ENCODE measurements at places on chromosomes 4 and X.

GRCh38 chr4:174999407-174999806 is 81.2 kb downstream of the ADAM29 start:
- DNase-seq = no peak

- no peak for DNase-seq
These were observed 71.0 kb upstream of the AFAP1 start for GRCh38 chr4:8010618-8011017.

DNA sequence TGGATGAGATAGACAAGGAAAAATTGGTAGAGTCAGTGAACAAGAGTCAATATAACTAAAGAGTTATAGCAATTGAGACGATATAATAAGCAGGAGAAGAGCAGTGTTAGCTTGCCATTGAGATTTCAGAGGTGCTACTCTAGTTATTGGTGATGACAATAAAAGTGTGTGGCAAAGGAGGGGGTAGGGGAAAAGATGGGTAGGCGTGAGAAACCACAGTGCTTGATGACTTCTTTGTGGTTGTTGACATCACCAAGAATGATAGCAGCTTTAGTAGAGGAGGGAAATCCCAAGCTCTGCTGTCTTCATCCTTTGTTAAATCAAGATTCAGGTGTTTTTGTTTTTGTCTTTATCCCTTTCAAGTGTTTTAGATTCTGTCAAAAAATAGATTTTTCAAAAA is 179.9 kb upstream of the PPP3CA start:
- DNase-seq = peak; percentile 50

DNA sequence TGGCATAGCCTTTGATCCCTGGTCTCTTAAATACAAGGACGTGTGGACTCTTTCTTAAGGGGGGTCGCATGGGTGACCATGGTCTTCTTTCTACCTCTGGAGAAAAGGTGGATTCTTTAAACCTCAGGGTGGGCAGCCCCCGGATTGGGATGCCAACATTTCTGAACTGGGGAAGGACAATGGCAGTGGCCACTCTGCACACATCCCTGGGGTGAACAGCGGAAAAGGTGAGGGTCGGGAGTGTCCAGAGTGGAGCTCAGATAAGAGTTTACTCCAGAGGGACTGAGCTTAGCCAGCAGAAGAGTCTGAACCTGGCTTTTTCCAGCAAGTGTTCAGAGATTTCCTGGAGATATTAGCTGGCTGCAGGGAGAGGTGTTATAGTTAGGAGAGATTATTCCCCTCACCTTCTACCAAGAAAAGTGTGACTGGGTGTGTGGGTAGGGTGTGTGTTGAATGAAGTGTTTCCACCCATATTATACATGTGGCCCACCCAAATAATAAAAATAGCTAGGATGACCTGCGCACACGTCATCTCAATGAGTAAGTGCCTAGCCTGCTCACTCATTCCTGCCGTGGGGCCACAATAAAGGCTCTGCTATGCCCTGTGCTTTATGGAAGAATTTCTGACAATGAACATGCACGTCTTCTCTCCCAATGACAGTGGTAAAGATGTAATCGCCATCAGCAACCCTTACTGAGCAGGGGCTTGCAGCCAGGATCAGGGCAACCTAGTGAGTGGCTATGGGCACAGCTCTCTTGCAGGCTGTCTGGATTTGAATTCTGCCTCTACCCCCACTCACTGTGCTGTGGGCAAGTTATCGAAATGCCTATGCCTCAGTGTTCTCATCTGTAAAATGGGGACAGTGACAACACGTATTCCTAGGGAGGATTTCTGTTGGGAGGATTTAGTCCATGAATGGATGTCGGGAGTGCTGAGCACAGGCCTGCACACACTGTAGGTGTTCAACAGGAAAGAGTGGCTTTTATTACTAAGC is 76.6 kb downstream of the SLC2A9 start:
- no peak for DNase-seq

- DNase-seq = no peak
These were observed 444 bp upstream of the APBB2 start for GRCh38 chr4:41214825-41215146.

DNA sequence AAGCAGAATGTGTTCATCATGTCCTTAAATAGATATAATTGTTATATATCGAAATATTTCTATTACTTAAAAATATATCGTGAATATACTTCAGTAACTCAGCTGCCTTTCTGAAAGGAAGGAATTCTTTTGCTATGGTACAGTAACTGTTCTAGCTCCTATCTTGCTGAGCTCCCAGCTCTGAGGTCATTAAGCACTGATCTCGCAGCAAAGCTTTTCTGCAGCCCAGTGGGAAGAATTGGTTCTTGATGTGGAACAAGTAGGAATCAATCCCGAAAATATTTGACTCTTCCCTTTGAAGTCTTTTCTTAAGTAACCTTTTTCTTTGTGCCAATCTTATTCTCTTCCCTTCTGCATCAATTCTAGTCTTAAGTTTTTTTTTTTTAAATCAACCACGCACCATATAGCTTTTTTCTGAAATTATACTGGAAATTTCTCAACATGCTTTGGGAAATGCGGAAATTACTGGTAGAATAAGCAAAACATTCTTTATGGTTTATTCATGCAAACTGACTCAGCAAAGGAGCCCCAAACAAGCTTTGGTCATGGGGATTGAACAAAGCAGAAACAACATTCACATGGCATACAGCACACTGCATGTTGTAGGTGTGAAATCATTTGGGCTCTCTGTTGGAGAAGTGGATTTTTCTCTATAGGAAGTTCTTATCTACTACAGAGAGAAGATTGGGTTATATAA is 428.9 kb upstream of the GNPDA2 start:
- DNase-seq = no peak

DNA sequence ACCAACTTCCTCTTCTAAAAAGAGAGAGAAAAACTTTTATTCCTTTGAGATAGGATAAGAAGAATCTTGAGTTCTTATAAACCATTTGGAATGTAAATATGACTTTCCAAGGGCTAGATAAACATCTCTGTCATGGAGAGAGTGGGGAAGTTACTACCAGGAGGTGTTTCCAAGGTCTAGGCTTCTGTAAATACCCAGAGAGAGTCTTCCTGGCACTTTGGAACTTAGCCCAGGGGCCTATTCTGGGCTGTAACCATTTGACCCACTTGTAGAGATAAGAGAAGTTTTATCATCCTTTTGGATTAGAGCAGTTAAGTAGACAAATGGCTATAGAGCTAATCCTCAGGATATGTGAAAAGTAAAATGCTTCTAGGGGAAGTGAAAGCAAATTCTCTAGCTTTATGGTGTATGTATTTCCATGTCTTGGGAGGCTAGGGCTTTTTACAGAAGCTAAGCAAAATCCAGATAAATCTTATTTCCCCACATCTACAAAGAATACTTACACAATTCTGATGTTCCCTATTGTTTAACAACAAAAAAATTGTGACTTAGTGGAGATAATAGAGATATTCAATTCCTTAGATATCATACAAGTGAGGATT is 51.1 kb downstream of the MCUB start:
- DNase-seq = no peak

DNA sequence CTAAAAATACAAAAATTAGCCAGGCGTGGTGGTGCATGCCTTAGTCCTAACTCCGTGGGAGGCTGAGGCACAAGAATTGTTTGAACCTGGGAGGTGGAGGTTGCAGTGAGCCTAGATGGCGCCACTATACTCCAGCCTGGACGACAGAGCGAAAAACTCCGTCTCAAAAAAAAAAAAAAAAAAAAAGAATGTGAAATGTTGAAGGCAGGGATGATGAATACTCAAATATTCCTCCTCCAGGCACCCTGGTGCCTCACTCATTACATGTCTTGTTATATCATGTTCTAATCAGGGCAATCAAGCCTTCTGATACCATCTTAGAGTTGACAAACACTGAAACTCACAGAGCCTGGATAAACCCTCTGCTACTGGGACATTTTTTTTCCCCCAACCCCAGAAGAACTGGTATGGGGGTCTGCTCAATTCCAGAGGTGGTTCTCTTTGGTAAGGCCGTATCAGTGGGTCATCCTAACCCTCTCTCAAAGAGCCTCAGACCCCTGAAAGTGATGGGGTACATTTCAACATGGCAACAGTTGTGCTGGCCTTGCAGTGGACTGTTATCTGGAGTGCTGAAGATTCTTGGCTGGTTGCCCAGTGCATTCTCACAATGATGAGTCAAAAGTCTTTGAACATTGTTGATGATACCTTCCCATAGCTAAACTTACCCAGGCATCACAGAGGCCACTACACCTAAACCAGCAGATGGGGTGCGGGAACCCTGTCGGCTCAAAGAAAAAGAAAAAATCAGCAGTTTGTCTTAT is 2.4 kb upstream of the SH3KBP1 start:
- peak; percentile 58 for DNase-seq

GRCh38 chr4:127708985-127709384 is 21.2 kb upstream of the SLC25A31 start:
- DNase-seq = no peak

- DNase-seq = no peak
These were observed 54.4 kb downstream of the PGRMC1 start for GRCh38 chrX:119290476-119290875.

DNA sequence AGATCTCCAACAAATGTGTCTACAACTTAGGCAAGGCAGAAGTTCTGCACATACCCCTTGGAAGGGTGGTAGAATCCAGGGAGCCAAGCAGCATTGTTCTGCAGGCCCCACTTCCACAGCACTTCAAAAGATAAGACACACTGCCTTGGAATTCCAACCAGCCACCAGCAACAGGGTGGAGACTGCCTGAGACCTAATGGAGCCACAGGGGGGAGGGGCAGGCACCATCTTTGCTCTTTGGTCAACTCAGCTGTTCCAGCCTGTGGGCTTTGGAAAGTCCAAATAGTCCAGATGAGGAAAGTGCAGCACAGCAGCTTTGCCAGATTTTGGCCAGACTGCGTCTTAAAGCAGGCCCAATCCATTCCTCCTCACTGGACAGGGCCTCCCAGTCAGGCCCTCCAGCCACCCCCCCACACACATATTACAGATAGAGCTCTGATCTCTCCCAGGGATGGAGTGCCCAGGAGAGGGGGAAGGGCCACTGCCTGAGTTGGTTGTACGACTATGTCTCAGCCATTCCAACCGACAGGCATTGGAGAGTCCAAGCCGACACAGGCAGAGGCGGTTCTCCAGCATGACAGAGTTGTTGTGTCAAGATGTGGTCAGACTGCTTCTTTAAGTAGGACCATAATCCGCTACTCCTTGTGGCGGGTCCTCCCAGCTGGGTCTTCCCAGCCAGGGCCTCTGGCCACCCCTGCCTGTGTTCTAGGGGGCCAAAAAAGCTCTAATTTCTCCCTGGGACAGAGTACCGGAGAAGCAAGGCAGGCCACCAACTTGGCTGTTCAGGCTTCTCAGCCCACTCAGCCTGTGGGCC is 42.5 kb upstream of the ANTXR2 start:
- no peak for DNase-seq

- DNase-seq = no peak
These were observed 54.9 kb downstream of the STOX2 start for GRCh38 chr4:183960046-183960420.

GRCh38 chr4:189001971-189002450 is 862.8 kb downstream of the TRIML1 start:
- no peak for DNase-seq

DNA sequence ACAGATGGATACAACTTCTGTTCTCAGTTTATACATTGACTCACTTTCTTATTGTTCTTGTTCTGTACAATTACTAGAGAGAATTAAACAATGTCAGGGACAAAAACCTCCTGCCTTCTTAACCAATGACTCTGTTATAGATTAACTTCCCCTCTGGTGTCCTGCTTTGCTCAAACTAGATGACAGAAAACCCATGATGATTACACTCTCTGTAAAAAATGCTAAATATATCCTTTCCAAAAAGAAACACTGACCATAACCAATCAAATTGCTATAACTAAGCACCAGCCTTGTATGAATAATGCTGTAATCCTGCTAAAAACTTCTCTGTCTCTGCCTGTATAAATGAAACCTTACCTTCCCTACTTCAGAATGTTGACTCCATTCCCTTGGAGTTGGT is 29.8 kb upstream of the IL13RA2 start:
- DNase-seq = no peak

DNA sequence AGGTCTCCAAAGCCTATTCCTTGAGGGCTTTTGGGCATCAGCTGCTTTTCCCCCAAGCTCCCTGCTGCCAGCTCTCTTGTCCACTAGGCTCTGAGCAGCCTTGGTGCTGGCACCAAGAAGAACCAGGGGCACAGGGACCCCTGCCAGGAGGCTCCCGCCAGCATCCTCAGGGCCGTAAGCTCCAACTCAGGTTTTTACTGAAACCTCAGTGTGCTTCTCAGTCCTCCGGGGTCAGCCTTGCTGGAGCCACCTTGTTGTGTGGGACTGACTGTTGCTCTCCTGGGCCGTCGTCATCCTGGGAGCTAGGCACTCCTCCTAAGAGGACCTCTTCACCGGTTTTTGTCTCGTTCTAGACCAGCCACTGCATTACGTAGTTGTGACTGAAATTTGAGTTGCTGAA is 38.9 kb downstream of the NOP14 start:
- DNase-seq = no peak

- DNase-seq = no peak
These were observed 145.4 kb downstream of the PTTG2 start for GRCh38 chr4:38105475-38106220.

DNA sequence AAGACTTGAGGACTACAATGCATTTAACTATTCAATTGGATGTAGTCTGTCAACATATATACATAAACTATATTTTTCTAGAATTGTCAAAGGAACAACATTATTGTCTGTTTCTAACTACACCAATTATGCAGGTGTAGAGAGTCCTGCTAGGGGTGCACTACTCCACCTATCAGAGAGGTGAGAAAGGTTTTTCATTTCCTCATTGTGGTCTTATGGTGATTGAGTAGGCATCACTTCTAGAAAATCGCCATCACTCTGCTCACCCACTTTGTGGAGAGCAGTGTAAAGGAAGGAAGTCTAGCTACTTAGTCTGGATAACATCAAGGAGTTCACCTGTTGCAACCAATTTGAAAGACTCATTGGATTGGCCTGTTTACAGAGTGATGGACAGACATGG is 4.4 kb upstream of the ADH1C start:
- DNase-seq = no peak

GRCh38 chr4:93748373-93749291 is 79.9 kb upstream of the ATOH1 start:
- DNase-seq = no peak

DNA sequence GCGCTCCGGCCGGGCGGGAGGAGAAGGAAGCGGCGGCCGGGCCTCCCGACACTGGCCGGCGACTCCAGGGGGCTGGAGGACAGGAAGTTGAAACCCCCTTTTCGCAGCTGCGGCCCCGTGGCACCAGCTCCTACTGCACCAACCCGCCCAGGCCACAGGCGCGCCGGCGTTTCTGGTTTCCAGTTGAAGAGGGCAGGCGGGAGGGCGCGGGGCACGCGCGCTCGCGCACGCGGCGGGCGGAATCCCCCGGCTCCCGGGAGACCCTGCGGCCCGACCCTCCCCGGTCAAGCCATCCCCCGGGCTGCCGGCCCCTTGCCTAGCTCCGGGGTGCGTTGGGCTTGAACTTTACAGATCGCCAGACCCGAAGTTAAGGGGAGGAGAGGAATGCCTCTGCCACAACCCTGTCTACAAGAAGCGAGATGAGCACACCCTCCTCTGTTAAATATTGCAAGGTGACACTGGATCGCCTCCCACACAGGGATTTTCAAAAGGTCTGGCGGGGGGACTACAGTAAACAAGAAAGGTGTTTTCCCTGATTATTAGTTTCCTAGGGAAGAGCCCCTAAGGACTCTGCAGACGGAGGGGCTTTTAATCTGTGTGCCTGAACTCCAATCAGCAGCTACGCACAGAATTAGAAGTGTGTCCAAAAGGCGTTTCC is 1.4 kb downstream of the ELOVL6 start:
- peak; percentile 67 for DNase-seq
